ENCODE measurements at places on chromosomes 7 and 10.

DNA sequence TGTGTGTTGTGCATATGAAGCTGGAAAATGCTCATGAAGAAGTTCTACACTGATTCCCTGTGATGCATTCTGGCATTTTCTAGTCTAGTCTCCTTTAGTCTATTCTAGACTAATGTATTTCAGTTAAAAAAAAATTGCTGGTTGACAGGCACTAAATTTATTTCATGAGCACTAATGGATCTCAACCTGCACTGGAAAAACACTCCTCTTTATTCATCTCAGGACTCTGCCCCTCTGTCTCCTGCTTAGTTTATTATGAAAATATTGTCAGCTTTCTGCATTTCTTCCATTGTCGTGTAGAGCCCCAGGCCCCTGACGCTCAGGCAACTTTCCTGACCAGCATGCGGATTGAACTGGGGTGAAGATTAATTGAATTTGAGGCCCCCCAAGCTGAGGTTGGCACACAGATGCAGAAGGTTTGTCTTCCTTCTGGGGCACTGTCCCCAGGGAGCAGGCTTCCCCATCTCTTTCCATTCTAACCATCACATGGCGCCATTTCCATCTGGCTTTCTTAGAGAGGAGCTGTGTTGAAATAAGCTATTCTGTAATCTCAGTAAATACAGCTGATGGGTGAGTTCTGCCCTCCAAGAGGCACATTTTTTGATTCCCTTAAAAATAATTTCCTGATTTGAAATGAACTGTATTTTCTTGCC, 128.7 kb downstream of the INSYN2A start:
- no peak for DNase-seq

DNA sequence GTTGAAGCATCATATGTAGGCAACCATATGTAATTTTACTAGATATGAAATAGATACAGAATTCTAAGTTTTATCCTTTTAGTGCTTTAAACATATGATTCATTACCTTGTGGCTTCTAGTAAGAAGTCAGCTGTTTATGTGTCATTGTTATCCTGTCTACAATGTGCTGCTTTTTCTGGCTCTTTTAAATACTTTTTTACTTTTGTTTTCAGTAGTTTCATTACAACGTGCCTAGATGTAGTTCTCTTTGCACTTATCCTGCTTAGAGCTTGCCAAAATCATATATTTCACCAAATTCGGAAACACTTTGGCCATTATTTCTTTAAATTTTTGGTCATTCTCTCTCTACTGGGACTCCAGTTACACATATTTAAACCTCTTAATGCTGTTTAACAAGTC, 26.4 kb downstream of the YAE1 start:
- peak; percentile 47 for DNase-seq

- DNase-seq: no peak
Observed at GRCh38 chr7:24835643-24836042, 78.4 kb upstream of the GSDME start.

DNA sequence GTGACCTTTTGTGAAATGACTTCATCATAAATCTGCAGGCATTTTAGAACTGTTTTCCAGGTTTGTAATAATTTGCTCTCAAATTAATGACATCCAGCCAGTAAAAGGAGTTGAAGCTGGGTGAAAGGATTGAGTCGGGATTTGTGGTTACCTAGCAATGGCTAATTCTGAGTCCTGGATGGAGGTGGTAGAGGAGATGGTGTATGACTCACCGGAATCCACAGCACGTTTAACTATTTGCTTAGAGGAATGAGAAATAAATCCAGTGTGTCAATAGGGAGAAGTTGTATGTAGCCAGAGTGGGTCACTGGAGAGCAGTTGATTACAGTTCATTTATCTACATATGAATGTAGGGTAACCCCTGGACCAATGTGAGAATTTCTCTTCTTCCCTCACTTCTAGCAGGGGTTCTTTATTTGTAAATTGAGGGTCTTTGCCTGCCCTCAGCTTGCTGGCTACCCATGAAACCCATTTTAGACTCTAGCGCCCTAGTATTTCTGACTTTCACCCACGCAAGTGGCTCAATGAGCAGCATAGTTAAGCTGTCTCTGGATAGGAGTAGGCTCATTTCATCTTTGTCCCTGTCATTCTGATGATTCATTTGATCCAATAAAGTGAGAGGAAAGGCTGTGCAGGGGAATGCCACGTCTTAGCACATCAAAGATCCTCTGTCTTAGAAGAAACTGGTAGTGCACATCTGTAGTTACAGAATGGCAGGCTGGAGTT, 547.8 kb downstream of the SORCS3 start:
- DNase-seq: no peak

Measured in AG08396 (cell line).